ENCODE measurements at places on chromosomes 5 and 9.

GRCh38 chr5:141484310-141484640 lies 555 bp upstream of the PCDHGC4 start:
- no peak for DNase-seq

DNA sequence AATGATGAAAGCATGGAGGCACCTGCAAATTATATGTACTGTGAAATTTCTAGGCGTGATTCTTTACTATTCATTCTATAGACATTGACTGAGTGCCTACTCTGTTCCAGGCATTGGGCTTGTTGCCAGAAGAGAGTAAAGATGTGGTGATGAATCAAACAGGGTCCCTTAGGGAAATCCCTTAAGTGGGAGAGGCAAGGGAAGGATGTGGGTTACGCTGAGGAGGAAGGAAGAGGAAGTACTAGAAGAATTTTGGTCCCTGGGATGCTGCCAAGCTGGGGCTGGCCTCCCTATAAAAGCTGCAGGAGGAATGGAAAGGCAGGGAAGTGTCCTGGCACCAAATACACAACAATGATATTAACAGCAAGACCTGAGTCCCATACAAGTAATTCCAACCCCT lies 76.7 kb upstream of the SPOCK1 start:
- DNase-seq: no peak

DNA sequence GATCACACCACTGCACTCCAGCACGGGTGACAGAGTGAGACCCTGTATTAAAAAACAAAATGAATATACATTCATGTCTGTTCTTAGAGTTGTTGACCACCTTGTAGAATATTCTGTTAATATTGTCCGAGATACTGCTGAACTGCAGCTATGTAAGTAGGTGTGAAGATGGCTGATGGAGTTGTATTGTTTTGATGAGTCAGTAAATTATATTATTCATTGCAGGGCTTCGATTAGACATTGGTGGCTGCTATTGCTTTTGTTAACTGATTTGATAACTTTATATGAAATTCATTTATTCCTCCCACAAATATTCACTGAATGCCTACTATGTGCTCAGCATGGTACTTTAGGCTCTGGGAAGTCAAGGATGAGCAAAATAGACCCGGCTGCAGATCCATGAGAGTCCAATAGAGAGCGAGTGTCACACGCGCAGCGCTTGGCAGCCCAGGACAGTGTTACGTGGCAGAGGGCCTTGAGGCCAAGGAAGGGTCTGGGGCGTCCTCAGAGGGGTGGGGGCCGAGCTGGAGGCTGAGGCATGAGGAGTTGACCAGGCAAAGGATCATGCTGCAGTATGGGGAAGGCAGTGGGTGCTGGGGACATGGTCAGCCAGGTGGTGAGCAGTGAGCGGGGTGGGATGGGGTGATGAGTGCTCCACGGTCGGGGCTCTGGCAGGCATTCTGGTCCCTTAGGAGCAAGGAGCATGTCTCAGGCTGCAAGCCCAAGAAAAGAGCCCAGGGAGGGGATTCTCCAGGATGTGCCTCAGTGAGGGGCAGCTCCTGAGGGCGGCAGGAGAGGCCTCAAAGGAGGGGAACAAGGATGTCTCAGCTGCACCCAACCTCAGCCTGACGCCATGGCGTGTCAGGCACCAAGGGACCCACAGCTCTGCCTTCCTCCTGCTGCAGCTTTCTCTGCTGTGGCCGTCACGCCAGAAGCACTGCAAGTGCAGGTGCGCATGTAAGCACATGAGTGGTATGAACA lies 243.5 kb downstream of the GADD45G start:
- no peak for DNase-seq

DNA sequence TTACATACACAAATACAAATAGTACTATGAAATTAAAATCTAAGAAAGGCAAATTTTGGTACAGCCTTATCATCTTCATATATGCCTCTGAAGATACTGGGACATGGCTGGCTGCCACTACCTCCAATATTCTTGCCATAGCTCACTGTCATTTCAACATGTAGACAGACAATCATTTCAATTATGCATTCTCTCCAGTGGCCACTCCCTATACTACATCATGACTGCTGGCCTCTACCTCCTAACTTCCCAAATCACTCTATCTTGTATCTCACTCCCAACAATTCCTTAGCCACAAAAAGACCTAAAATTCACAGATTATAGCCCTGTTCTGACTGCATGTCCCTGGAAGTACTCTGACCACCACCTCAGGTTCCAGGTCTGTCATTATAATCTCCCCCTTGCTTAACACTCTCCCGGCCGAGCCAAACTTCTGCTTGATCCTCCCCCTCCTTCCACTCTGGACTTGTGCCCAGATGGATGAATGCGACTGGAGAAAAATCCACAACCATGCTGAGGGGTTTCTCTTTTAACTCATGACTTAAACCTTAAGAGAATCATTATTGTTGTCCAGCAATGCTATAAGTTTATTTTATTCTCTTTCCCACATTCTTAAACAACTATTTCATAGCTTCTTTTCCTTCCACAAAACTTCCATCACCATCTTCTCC lies 225.3 kb upstream of the TLE4 start:
- DNase-seq: no peak

- DNase-seq: no peak
Observed at GRCh38 chr5:79666758-79667157, 22.9 kb upstream of the CMYA5 start.

DNA sequence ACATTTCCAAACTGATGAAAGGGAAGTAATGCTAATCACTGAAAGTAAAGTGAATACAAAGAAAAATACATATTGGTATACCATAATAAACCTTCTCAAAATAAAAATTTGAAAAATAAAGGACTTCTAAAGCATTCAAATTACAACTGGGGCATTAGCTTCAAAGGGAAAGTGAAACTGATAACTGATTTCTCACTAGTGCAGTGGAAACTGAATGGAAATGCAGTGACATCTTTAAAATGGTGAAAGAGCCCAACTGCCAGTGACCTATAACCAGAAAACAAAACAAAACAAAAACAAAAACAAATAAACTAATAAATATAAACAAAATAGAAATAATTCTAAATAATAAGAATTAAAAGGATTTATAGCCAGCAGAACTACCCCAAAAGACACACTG lies 297.5 kb upstream of the GRIN3A start:
- DNase-seq: no peak

- peak; percentile 90 for DNase-seq
Observed at GRCh38 chr5:95960667-95961616, 709 bp downstream of the ELL2 start.
